ENCODE measurements at places on chromosomes 7 and 10.

- DNase-seq = no peak
Measured at GRCh38 chr10:421170-421569, 268.3 kb downstream of the DIP2C start.

- peak; percentile 41 for DNase-seq
Measured at GRCh38 chr7:149625947-149626392, 128.4 kb upstream of the ZNF746 start.

DNA sequence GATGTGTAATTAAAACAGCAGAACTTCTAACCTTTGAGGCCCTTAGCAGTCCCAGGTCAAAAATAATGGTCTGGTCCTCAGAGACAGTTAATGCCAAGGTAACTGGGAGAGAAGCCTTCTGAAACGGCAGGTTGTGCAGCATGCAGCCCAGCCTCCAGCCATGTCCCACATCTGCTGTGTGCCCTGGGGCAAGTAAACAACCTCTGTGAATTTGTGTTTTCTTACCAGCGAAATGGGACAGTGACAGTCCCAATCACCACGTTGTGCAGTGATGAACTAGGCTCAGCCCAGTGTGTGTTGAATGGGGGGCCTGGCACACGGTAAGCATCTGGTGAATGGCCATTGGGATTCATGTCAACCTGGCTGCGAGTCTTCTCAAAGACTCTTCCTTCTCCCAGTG is 61.2 kb downstream of the EMX2 start:
- no peak for DNase-seq

DNA sequence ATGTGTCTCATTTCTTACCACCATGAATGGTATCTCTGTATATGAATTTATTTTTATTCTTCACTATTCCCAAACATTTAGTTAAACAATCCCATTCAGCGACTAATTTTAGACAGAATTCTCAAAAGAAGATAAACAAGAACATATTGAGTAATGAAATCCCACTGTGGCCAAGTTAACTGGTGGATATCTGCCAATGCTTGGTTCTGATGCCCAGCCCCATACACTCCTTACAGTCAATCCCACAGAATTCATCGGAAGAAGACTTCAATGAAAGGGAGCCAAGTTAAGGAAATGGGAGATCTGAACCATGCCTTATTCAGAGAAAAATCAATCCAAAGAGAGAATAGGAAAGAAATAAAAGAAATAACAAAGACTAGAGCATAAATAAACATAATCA is 518.0 kb downstream of the XPNPEP1 start:
- no peak for DNase-seq

DNA sequence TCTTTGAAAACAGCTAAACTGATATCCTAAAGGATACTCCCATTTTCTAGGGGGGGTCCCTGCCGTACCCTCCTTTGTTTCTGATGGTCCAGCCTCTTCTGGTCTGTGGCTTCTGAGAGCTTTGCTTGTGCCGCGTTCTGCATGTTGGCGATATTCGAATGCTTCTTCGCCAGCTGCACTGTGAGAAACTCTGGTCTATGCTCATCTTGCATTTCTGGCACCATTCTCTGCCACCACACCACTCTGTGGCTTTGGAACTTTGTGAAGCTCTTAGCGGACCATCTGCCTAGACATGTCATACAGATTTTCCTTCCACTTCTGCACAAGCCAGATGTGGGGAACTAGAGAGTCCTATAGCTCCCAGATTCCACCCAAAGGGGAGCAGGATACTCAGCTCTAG is 197.2 kb downstream of the REEP3 start:
- DNase-seq = no peak

- DNase-seq = no peak
Measured at GRCh38 chr7:110835849-110836248, 255.1 kb upstream of the LRRN3 start.

Data from KBM-7 (cell line).